ENCODE measurements at places on chromosomes 3 and 15. TPM values are rescaled to one million over a fixed set of nuclear protein-coding genes. Genes with fewer than 3 reads are reported as not detected.

DNA sequence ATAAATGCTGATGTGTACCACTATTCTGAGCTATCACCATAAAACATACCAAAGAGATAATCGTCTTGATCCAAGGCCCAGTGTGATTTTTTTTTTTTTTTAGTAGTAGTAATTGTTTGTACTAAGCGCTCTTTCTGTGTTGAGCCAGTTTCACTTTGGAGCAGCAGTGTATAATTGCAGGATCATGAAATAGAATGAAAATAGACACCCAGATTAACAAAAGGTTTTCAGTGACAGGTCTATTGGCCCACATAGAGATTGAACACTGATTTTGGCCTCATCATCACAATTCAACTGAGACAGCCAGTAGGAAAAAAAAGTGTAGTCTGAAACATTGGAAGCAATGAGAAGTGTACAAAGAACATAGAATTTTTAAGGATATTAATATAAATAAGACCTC lies 749.8 kb downstream of the NAALADL2 start:
- no peak for DNase-seq
- H3K4me3 ChIP-seq, result no peak overlapping the region

DNA sequence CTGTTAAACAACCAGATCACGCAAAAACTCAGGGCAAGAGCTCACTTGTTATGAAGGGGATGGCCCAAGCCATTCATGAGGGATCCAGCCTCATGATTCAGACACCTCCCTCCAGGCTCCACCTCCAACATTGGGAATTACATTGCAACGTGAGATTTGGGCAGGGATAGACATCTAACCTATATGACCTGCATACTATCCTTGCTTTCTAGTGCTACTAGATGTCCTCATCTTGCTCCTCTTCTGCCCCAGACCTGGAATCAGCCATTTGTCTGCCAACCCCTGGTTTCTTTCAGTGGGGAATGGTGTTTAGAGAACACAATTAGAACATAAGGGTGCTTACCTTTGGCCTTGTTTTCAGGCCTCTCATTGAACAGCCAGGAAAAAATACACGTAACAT lies 63.2 kb downstream of the RPN1 start:
- no peak overlapping the region for H3K27ac ChIP-seq
- no peak overlapping the region for H3K4me3 ChIP-seq
- no peak for DNase-seq
- H3K4me1 ChIP-seq, result no peaks in the 10 kb centered on the region
- H3K27me3 ChIP-seq, result peaks cover 3% of the 10 kb centered on the region

DNA sequence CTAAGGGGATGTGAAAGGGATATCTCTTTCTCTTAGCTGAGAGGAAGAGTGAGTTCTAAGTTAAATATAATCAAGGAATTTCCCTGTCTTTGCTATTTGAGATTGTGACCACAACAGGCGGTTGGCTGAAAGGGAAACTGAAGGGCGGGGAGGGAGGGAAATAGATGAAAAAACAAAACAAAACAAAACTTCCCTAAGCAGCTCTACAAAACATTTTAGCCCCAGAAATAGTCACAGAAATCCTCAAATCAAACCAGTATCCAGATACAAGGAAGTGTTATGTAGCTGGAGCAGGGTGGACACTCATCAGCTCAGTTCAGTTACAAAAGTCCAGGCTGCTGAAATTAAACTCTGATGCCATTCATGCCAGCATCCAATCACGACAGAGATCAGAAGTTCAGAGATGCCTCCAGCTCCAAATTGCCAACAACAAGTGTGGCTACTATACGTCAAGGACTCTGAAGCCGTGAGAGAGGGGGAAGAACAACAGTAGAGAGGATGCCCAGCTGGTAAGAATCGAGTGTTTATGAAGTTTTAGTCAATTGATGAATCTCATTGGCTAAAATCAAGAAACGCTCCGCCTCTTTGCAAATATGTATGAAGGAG lies 319 bp upstream of the TP63 start:
- DNase-seq, result no peak
- no peak overlapping the region for H3K4me3 ChIP-seq
- no peaks in the 10 kb centered on the region for H3K4me1 ChIP-seq
- no peaks in the 10 kb centered on the region for H3K36me3 ChIP-seq
- H3K27ac ChIP-seq, result no peak overlapping the region

GRCh38 chr15:57079446-57079845 lies 161.0 kb downstream of the TCF12 start:
- no peaks in the 10 kb centered on the region for H3K27me3 ChIP-seq
- no peak overlapping the region for H3K27ac ChIP-seq
- H3K36me3 ChIP-seq, result no peaks in the 10 kb centered on the region
- H3K4me3 ChIP-seq, result no peak overlapping the region
- no peak for DNase-seq
- peaks cover 24% of the 10 kb centered on the region for H3K4me1 ChIP-seq

DNA sequence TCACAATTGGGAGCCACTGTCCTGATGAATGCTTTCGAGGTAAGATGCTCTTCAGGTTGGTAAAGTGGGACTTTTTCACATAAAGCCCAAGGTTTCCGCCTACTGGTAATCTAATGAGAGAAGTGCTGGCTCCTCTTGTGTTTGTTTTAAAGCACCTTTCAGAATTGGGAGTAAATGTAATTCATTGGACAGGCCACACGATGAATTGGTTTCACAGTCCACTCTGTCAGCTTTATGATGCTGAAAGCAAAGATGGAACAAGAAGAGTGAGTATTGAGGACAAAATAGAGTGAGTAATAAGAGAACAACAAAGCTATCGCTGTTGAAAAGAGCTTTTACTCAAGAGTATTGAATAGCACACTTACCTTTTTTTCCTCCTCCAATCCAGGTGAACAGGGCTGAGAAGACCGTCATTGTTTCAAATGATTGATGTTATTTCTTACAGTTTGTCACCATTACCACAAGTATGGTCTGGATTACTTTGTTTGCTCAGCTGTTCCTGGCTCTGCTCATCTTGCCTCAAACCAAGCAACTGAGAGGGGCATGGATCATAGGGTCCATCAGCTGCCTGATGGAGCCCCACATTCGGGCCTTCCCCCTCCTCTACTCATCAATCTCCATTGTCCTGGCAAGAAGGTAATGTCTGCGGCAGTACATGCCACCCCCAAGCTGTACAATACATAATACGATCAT lies 136.1 kb upstream of the CNTN4 start:
- H3K36me3 ChIP-seq, result no peaks in the 10 kb centered on the region
- no peak overlapping the region for H3K4me3 ChIP-seq
- peaks cover 2% of the 10 kb centered on the region for H3K27me3 ChIP-seq
- no peak overlapping the region for H3K27ac ChIP-seq

GRCh38 chr15:72534523-72534922 lies 60.4 kb downstream of the ARIH1 start:
- H3K4me1 ChIP-seq, result peaks cover 20% of the 10 kb centered on the region
- no peak overlapping the region for H3K27ac ChIP-seq
- H3K36me3 ChIP-seq, result peaks cover 13% of the 10 kb centered on the region
- no peaks in the 10 kb centered on the region for H3K27me3 ChIP-seq
- DNase-seq, result no peak
- no peak overlapping the region for H3K4me3 ChIP-seq

CRABP1 gene
- total RNA-seq, result 156 TPM

SIDT1 gene
- total RNA-seq, result not detected

ACTRT3 gene
- total RNA-seq, result 3.1 TPM

FBN1 gene
- total RNA-seq, result 67.9 TPM

Measured in mesothelial cell of epicardium (in vitro differentiated cells).